NCI-H748 treated with DMSO at 0.1 percent for 48 hours (cell line): ENCODE measurements at places on chromosomes 6 and 20.

- DNase-seq, result no peak
Observed at GRCh38 chr6:135195522-135195921, 14.4 kb downstream of the MYB start.

GRCh38 chr6:155066361-155066760, 71.2 kb downstream of the TIAM2 start:
- DNase-seq, result no peak

DNA sequence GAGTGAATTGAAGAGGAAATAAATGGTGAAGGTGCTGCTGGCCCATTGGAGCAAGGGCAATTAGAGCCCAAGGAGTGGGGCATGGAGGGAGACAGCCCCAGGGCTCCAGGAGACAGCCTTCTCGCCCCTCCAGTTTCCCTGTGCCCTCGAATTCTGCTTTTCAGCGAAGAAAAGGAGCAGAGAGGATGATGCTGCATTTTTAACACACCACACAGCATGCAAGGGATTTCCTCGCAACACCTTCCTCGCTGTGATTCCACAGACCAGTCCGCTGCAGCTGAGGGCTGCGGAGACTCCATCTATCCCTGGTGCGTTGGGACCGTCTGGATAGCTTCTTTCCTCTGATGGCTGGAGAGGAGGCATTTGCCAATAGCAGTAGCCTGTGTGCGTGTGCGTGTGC, 41.7 kb downstream of the PTCHD4 start:
- peak; percentile 44 for DNase-seq

DNA sequence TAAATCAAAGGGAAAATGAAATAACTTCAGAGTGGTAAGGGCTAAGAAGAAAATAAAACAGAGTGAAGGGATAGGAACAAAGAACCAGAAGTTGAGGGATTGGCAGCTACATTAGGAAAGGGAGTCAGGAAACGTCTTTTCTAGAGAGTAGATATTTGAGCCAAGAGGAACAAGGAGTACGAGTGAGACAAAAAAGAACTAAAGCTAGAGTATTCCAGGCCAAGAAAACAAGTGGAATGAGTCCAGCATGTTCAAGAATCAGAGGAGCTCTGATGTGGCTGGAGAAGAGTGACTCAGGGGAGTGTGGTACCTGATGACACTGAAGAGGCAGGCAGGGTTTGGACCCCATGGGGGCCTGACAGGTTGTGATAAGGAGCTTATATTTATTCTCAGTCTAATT, 66.3 kb downstream of the CEP162 start:
- DNase-seq, result no peak

DNA sequence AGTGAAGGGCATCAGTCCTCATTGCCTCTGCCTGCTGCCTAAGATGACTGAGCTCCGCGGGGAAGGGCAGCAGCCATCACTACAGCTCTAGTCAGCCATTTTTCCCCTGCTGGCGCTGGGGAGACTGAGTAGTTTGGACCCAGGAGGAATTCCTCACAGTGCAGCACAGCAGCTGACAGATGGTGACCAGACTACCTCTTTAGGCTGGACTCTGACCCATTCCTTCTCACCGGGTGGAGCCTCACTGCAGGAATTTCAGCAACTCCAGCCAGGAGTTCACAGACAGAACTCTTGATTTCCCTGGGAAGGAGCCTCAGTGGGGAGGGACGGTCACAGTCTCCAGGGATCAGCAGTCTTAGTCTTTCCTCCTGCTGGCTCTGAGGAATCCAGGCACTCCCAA, 492.0 kb upstream of the MMS22L start:
- DNase-seq, result no peak

- no peak for DNase-seq
Observed at GRCh38 chr6:80607811-80608391, 501.4 kb downstream of the BCKDHB start.
